HS-5 (cell line): ENCODE measurements at places on chromosomes 11 and 22.
A peak's percentile ranks its signal among the peaks of the same experiment; 100 is the strongest.

DNA sequence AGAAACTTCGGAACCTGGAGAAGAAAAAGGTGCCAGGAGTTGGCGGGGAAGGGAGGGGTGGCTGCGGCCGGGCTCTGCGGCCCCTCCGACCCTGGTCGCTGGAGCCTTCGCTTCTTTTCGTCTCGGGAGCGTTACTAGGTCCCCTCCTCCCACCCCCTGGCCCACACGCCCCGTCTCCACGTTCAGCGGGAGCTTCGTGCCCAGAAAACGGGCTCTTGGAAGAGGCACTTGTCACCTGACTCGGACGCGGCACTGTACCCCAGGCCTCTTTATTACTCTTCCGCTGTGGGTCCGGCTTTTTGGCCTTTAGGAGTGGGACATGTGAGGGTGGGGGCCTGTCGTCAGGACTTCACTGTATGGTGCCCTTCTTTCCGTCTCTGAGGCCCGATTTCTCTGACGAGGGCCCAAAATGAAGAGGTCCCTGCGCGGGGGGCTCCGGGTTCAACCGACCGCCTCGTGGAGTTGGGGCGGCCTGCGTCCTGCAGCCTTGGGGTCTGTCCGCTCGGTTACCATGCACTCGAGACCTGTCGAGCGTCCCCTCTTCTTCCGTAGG lies 1.2 kb downstream of the CAPRIN1 start:
- DNase-seq: no peak

DNA sequence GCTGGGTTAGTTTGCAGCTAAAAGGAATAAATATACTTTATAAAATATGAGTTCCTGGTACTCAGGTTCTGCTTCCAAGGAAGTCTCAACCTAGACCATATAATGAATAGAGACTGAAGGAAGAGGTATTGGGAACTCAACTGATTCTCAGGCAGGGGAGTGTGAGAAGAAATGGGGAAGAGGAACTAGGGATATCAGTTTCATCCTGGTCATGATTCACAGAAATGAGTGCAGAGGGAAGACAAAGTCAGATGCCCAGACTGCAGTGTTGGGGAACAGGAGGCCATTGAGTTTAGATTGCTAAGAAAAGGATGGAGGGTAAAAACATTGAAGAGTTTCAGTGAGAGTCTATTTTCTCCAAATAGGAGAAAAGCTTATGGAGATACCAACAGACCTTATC lies 28.8 kb downstream of the PLAAT5 start:
- no peak for DNase-seq

- DNase-seq: no peak
These were observed 529.8 kb upstream of the CADM1 start for GRCh38 chr11:116033931-116034553.

GRCh38 chr11:66111158-66111557 lies 41.1 kb downstream of the PACS1 start:
- DNase-seq: no peak

DNA sequence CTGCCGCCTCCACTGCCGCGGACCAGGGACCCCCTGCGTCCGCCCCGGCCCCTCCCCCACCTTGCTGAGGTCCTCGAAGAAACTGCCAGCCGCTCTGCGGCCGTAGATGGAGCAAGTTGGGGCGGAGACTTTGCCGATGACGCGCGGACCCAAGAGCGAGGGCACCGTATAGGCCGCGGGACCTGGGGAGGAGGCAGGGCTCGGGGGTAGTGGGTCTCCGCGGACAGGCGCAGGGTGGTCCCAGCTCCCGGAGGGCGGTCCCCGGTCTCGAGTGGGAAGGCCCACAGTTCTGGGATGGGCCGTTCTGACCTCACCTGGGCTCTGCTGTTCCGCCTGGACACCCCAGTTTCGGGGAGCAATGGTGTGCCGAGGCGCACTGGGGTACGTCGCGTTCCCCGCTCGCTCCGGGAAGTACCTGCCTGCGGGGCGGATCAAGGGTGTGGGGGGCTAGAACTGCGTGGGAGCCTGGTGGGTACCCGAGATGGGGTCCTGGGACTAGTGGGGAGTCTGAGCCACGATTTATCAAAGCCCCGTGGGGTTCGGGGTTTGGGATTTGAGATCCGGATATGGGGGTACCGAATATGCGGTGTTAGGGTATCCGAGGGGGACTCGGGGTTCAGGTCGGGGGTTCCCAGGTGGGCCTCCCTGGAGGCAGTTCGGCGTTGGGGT lies 1.2 kb upstream of the TYMP start:
- DNase-seq: no peak

- no peak for DNase-seq
These were observed 73.2 kb upstream of the FGF3 start for GRCh38 chr11:69892237-69892985.

DNA sequence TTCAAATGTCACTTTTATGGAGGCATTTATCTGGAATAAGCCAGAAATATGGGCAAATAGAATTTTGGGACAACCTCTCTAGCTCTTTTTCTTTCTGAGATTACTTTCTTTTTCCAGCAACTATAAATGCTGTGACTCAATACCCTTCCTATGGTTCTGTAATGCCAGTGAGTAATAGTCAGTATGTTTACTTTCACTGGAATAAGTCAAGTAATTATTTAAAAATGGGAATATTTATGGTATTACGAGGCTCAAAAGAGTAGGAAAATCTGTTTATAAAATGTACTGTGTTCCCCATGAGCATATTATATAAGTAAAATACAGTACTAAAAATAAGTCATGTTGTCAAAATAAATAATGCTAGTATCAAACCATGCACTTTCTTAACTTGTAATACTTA lies 750.5 kb downstream of the LUZP2 start:
- peak; percentile 4 for DNase-seq

DNA sequence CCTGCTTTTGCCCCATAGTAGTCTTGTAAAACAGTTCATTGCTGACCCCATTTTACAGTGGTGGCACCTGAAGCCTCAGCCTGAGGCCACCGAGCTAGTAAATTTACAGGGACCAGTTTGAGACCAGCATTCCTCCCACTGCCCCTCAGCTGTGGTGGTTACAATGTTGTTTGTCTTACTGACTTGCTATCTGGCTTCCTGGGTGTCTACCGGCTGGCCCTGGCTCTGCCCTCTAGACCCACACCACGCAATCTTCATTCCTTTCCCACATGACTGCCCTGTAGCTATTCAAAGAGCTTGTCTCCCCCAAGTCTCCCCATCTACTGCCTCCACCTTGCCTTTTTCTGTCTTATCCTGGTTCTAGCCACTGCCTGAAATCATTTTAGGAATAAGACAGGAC lies 20.8 kb downstream of the PIK3IP1 start:
- DNase-seq: no peak

DNA sequence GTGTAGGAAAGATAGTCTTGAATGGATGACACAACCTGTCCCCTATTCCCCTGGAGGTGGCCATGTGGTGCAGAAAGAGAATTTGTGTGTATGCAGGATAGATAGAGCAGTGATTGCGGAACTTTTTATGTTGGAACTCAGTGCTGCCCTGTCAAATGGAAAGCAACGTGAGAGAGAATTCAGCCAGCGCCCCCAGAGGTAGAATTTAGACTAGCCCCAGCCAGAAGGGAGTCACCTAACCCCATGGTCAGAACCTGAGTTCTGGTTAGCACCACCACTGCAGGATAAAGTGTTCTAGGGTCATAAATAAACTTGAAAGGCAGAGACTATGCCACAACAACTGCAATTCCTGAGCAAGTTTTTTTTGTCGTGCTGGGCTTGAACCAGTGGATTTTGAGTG lies 152.9 kb upstream of the GRIA4 start:
- no peak for DNase-seq

DNA sequence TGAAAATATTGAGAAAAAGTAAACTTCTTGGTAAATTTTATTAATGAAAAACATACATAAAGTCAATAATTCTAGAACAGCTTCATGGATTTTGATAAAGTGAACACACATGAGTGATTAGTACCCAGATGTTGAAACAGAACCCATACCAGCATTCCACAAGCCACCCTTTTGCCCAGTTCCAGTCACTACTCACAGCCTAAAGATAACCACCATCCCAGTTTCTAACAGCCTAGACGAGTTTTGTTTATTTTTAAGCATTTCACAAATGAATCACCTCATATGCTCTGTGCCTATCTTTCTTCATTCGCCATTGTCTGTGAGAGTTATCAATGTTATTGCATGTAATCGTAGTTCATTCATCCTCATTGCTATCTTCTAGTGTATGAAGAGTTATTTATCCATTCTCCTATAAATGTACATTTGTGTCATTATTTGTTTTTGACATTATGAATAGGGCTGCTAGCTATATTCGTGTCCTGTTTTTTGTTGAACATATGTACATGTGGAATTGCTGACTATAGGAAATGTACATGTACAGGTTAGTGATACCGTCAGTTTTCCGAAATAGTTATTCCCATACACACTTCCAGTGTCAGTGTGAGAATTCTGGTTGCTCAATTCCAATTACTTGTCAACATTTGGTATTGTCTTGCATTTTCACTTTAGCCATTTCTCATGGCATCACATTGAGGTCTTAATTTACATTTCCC lies 44.5 kb upstream of the TEAD1 start:
- DNase-seq: no peak

DNA sequence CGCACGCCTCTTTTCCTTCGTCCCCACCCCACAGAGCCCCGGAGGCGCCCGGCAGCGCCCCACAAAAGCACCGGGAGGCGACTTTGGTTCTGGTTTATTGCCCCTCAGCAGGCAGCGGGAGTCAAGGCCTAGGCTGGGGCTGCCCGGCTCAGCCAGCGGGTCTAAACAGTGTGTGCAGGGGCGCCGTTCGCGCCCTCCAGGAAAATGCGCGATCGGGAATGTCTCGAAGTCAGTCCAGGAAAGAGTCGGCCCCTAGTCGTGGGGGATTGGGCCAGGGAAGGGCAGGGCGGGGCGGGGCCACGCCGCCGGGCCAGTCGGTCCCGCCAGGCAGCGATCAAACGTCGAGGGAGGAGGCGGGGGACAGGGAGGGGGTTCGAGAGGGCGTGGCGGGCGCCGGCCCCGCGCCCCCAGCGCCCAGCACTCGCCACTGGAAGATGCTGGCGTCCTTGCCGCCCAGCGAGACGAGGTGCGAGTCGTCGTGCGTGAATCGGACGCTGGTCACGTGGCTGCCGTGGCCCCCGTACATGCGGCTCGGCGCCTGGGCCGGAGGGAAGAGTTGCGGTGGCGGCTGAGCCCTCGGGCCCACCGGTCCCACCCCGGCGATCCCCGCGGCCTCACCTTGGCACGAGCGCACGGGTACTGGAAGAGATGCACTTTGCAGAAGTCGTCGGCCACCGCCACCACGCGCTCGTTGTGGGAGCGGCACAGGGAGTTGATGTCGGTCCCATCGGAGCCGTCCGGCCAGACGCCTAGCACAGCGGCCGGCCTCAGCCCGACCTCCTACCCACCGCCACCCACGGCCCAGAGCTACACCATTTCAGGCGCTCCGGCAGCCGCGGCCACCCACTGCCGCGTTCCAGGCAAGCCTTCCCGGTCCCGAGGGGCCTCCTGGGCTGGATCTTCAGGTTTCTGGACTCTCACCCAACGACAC lies 741 bp upstream of the MTA2 start:
- DNase-seq: no peak

DNA sequence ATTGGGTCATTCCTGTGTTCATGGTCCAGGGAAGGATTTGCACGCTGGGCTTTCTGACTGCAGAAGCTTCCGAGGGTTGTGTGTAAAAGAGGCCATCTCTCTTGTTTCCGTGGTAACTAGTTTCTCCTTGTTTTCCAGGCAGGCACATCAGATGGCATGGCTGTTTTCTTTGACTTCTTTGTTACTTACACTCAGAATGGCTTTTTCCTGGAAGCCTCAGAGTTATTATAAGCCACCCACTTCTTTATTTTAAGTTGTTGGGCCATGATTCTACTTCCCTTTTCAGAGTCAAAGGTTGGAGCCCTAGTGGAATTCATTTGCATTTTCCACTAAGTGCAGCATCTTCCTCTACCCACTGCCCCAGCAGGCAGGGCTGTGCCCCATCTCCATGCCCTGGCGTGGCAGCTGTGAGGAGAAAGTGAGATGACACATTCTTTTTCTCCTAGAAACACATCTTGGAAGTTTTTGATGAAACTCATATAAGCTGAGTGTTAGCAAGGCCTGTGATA lies 94.9 kb downstream of the PRR5L start:
- no peak for DNase-seq

DNA sequence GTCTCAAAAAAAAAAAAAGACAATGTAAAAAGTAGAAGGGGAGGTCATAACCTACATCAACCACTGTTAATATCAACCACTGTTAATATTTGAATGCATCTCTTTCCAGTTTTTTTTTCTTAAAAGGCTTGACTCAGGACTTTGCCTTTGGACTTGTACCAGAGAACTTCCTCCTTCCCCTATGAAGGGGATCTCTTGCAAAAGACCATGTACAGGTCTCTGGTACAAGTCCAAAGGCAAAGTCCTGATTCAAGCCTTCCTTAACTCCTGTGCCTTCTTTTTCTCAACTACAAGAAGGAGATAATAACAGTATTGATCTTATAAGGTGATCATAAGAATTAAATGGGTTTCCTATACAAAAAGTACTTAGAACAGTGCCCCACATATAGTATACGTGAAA lies 563.5 kb downstream of the BUD13 start:
- no peak for DNase-seq

DNA sequence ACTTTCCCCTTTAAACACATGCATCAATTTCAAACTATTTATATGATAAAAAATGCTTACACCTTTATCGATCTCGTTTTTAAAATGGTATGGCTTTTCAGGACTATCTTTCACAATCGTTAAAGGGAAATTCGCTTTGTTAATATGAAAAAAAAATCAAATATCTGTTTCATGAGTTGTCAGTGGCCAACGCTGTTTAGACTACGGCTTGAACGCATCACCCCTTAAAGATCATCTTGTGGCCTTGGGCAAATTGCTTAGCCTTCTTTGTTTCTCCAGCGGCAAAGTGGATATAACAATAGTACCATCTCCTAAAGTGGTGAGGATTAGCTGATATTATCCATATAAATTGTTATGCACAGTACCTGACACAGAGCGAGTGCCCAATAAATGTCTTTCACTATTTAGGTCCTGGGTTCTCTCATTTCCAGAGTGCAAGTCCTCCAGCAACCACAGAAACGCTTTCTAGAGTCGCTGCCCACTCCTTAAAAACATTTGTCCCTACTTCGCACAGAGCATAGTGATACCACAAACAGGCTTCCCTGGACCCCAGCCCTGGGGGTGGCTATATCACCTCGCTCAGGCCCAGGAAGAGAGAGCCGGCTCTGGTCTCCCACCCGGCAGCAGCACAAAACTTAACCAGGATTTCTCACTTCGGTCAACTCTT lies 904 bp downstream of the SLC35F2 start:
- DNase-seq: no peak

GRCh38 chr11:111347002-111347722 lies 31.9 kb downstream of the POU2AF1 start:
- no peak for DNase-seq

GRCh38 chr11:127993788-127994187 lies 593.6 kb downstream of the ETS1 start:
- DNase-seq: no peak

GRCh38 chr22:50445880-50446707 lies 28.7 kb downstream of the SBF1 start:
- DNase-seq: no peak
